Lung (tissue), 17 donors: ENCODE measurements at places on chromosomes 2 and 18. TPM values are rescaled to one million over a fixed set of nuclear protein-coding genes. Genes with fewer than 3 reads are reported as not detected.
A peak's percentile ranks its signal among the peaks of the same experiment; 100 is the strongest.

Gene GNAL
- total RNA-seq: 3.7 TPM

Gene AGXT
- total RNA-seq: 0.61 TPM

Gene DNAJC10
- 131 TPM for total RNA-seq

GRCh38 chr18:24740829-24741228 lies 280.4 kb downstream of the HRH4 start:
- peaks cover 6% of the 10 kb centered on the region for H3K4me1 ChIP-seq
- no peaks in the 10 kb centered on the region for H3K36me3 ChIP-seq
- no peaks in the 10 kb centered on the region for H3K27me3 ChIP-seq
- H3K27ac ChIP-seq: no peak overlapping the region
- no peak overlapping the region for H3K4me3 ChIP-seq

- no peaks in the 10 kb centered on the region for H3K27me3 ChIP-seq
- peak overlapping the region; percentile 99 for H3K27ac ChIP-seq
- DNase-seq: peak; percentile 73
- H3K4me1 ChIP-seq: peaks cover 26% of the 10 kb centered on the region
Measured at GRCh38 chr2:230411570-230412370, 4.2 kb upstream of the SP100 start.

- no peaks in the 10 kb centered on the region for H3K27me3 ChIP-seq
- H3K27ac ChIP-seq: no peak overlapping the region
- no peak overlapping the region for H3K4me3 ChIP-seq
- no peak for DNase-seq
- H3K4me1 ChIP-seq: no peaks in the 10 kb centered on the region
Measured at GRCh38 chr2:148238561-148238960, 217.7 kb downstream of the MBD5 start.

DNA sequence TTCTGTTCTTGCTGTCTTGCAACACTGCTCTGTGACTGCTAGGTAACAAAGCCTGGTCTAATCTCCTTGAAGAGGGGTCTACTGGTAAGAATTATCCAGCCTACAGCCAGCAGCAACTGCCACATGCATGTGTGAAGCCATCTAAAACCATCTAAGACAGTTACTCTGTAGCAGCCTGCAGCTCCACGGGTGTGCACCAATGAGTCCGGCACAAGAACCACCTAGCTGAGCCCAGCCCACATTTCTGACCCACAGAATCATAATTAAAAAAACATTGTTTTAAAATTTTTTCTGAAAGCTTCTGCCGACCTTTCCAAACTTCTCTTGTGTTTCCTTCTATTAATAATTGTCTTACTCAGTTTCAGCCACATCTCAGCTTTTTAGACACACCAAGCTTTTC lies 102.8 kb downstream of the ZNF385B start:
- H3K27ac ChIP-seq: no peak overlapping the region
- no peak for DNase-seq
- no peak overlapping the region for H3K4me3 ChIP-seq
- no peaks in the 10 kb centered on the region for H3K4me1 ChIP-seq
- H3K36me3 ChIP-seq: no peaks in the 10 kb centered on the region

DNA sequence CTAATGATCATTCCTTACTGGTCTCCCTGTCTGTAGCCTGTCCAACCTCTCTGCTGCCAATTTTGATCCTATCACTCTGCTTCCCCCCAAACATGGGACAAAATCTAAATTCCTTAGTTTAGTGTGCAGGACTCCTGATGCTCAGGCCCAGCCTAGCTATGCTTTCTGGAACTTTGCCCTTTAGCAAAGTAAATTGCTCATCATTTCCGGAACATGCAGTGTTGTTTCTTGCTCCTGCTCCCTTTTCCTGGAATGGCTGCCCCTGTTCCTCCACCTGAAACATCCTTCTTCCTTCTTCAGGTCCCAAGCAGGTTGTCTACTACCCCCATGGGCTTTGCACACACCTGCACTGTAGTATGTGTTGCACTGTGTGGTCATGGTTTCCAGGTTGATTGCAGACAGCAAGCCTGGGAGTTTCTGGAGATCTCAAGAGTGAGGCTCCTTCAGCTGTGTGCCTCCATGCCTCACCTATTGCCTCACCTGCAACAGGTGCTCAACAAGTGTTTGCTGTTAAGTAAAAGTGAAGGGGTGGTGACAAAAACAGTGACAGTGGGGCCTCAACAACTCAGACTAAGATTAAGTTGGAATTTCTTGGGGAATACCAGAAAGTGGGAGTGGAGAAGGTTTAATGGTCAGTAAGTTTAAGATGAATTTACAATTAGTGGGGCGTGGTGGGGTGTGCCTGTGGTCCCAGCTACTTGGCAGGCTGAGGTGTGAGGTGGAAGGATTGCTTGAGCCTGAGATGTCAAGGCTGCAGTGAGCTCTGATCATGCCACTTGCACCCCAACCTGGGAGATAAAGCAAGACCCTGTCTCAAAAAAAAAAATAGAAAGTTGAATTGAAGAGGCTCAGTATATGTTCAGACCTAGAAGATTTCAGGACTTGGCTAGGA lies 120.0 kb downstream of the DNAH6 start:
- no peak overlapping the region for H3K4me3 ChIP-seq
- H3K36me3 ChIP-seq: no peaks in the 10 kb centered on the region
- no peak for DNase-seq
- H3K27ac ChIP-seq: no peak overlapping the region
- H3K27me3 ChIP-seq: no peaks in the 10 kb centered on the region

DNA sequence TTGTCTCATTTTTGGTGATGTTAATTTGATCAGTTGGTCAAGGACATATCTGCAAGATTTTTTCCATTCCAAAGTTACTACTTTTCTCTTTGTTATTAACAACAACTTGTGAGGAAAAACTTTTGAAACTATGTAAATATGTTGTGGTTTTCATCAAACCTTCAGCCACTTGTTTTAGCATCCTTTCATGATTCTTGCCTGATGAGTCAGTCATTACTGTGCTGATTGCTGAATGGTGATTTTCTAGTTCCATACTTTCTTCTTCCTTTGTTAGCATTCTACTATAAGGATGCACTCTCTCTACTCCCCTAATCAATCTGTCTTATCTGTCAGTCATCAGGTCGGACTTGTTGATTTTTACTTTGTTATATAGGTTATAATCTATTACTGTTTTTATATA lies 10.9 kb downstream of the TMEM87B start:
- no peak overlapping the region for H3K27ac ChIP-seq
- no peak for DNase-seq
- no peaks in the 10 kb centered on the region for H3K27me3 ChIP-seq
- peaks cover 13% of the 10 kb centered on the region for H3K36me3 ChIP-seq
- no peak overlapping the region for H3K4me3 ChIP-seq
